CD4-positive, alpha-beta T cell (primary cell): ENCODE measurements at places on chromosomes 12 and 14. TPM values are rescaled to one million over a fixed set of nuclear protein-coding genes. Genes with fewer than 3 reads are reported as not detected.

- H3K27ac ChIP-seq, result peak within 1 kb of the TSS; percentile 22
- no peaks in the 10 kb centered on the region for H3K27me3 ChIP-seq
- peaks cover 47% of the 10 kb centered on the region for H3K4me1 ChIP-seq
- DNase-seq, result peak; percentile 54
Observed at GRCh38 chr14:68979021-68979721, at the start of gene ACTN1. TSS of gene ACTN1 (minus strand) at chr14:68979302. CDS start at chr14:68979056, 246 bp downstream.

The GUCY2C gene
- total RNA-seq, result not detected

The NANOG gene
- not detected for total RNA-seq

The FOXN4 gene
- total RNA-seq, result not detected

GRCh38 chr14:42187846-42188245 is 581.2 kb downstream of the LRFN5 start:
- no peak overlapping the region for H3K4me3 ChIP-seq
- H3K36me3 ChIP-seq, result no peaks in the 10 kb centered on the region
- no peaks in the 10 kb centered on the region for H3K27me3 ChIP-seq
- no peak overlapping the region for H3K27ac ChIP-seq

DNA sequence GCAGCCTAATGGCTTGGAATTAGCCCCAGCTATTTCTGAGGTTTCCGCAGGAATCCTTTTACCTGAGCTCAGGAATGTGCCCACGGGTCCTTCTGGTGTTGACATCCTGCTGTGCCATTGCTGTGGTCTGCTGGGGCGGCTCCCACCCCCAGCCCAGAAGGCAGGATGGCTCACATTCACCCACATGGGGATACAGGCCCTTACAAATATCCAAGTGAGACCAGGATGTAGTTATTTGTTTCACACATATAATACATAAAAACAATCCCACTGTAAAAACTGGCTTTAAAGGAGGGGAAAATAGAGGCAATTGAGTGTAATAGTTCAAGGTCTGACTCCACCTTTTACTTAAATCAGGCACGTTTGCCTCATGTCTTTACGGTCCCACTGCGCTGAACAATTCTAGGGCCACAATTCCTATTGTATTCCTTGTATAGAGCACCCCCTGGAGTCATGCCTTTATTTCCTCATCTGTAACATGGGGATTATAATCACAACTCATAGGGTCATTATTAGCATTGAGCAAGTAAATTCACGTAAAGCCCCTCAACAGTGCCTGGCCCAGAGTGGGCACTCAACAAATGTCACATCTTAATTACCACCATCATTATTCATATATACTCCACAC is 57.2 kb upstream of the FICD start:
- H3K36me3 ChIP-seq, result no peaks in the 10 kb centered on the region
- no peak overlapping the region for H3K27ac ChIP-seq
- peaks cover 10% of the 10 kb centered on the region for H3K27me3 ChIP-seq
- no peak overlapping the region for H3K4me3 ChIP-seq

- H3K27ac ChIP-seq, result no peak overlapping the region
- no peak for DNase-seq
- no peaks in the 10 kb centered on the region for H3K4me1 ChIP-seq
- no peaks in the 10 kb centered on the region for H3K36me3 ChIP-seq
Observed at GRCh38 chr12:114746297-114747011, 62.5 kb upstream of the TBX3 start.

- no peak overlapping the region for H3K27ac ChIP-seq
- DNase-seq, result no peak
- no peaks in the 10 kb centered on the region for H3K36me3 ChIP-seq
- no peaks in the 10 kb centered on the region for H3K27me3 ChIP-seq
Observed at GRCh38 chr12:24373004-24373403, 423.5 kb upstream of the SOX5 start.

GRCh38 chr12:132305560-132305966 is 23.8 kb downstream of the GALNT9 start:
- H3K27me3 ChIP-seq, result no peaks in the 10 kb centered on the region
- no peaks in the 10 kb centered on the region for H3K4me1 ChIP-seq
- DNase-seq, result no peak
- H3K36me3 ChIP-seq, result no peaks in the 10 kb centered on the region
- no peak overlapping the region for H3K4me3 ChIP-seq
- no peak overlapping the region for H3K27ac ChIP-seq

The CCDC184 gene
- 1.0 TPM for total RNA-seq

- no peak overlapping the region for H3K4me3 ChIP-seq
- peaks cover 52% of the 10 kb centered on the region for H3K36me3 ChIP-seq
- H3K27ac ChIP-seq, result no peak overlapping the region
- H3K27me3 ChIP-seq, result no peaks in the 10 kb centered on the region
- no peak for DNase-seq
Observed at GRCh38 chr14:69712599-69713088, 54.3 kb upstream of the SRSF5 start.

The SETD1B gene
- total RNA-seq, result 146 TPM

DNA sequence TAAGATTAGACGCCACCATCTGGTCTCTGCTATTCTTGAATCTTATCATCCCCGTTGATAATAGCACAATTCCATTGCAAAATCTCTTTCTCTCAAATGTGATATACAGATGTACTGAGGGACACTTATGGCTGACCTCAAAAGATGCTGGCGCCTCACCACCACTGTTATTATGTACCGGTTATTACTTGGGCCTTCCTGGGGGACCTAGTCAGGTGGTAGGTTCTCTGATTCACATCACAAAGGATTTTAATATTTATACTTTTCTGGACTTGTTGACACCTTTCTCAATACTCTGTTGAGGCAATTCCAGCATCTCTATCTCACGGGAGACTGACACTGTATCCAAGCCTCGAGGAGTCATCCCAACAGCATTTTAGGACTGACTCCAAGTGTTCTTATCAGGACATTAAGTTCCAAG is 21.3 kb upstream of the FAM234B start:
- H3K36me3 ChIP-seq, result no peaks in the 10 kb centered on the region
- H3K27me3 ChIP-seq, result peaks cover 9% of the 10 kb centered on the region
- no peak overlapping the region for H3K4me3 ChIP-seq
- no peak overlapping the region for H3K27ac ChIP-seq
- no peaks in the 10 kb centered on the region for H3K4me1 ChIP-seq

GRCh38 chr12:47216150-47216677 is 136.5 kb upstream of the AMIGO2 start:
- peak; percentile 89 for DNase-seq
- peak overlapping the region; percentile 43 for H3K27ac ChIP-seq
- H3K4me1 ChIP-seq, result peaks cover 32% of the 10 kb centered on the region
- no peaks in the 10 kb centered on the region for H3K27me3 ChIP-seq
- peak overlapping the region; percentile 71 for H3K4me3 ChIP-seq
- peaks cover 6% of the 10 kb centered on the region for H3K36me3 ChIP-seq

DNA sequence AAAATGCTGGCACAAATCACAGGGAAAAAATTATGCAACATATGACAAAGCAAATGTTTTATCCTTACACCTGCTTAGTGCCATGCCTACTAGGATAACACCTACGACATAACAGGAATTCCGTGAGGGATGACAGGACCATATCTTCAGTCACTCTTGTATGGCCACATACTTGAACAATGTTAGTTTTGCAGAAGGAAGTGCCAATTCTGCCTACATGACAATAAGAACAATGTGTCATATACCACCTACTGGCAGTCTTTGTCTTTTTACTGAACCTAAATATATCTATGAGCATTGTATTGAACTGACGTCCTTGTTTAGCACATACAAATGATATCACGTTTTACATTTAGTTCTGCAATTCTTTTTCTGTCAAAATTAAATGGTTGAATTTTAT is 234.0 kb downstream of the ADAMTS20 start:
- H3K4me1 ChIP-seq, result no peaks in the 10 kb centered on the region
- no peak for DNase-seq
- no peaks in the 10 kb centered on the region for H3K36me3 ChIP-seq
- no peak overlapping the region for H3K4me3 ChIP-seq

The TMX1 gene
- 11.0 TPM for total RNA-seq

- DNase-seq, result no peak
- peaks cover 55% of the 10 kb centered on the region for H3K4me1 ChIP-seq
- peak overlapping the region; percentile 40 for H3K4me3 ChIP-seq
- peak overlapping the region; percentile 75 for H3K27ac ChIP-seq
- no peaks in the 10 kb centered on the region for H3K36me3 ChIP-seq
Observed at GRCh38 chr12:47360771-47361388, 281.1 kb upstream of the AMIGO2 start.

DNA sequence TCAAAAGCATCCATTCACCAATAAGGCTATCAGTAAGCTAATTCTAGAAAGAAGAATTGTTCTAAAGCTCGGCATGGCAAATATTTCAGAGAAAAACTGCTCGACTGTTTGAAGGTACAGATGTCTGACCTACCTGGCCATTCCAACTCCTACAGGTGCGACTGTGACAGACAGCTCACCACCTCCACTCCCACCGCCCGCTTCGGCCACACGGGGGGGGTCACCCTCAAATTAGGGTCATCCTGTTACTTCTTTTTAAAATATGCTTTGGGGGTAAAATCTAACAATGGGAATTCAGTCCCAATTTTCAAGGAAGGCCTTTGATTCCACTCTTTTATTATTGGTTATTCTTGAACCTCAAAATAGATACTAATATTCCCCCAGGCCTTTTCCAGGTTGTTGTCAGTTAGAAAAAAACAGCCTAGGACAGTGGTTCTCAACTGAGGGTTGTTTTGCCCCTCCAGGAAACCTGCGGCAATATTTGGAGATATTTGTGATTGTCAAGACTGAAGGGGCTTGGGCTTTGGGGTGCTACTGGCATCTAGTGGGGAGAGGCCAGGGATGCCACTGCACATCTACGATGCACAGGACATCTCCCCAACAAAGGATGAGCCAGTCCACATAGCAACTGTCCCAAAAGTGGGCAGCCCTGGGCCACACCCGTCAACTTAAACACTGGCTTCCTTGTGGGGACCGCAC is 81.2 kb downstream of the BCL11B start:
- peak overlapping the region; percentile 81 for H3K27ac ChIP-seq
- peaks cover 25% of the 10 kb centered on the region for H3K36me3 ChIP-seq
- peak; percentile 60 for DNase-seq
- peaks cover 99% of the 10 kb centered on the region for H3K4me1 ChIP-seq

- no peaks in the 10 kb centered on the region for H3K36me3 ChIP-seq
- H3K27me3 ChIP-seq, result peaks cover 3% of the 10 kb centered on the region
- DNase-seq, result no peak
- H3K4me1 ChIP-seq, result no peaks in the 10 kb centered on the region
Observed at GRCh38 chr12:22743700-22744099, 118.7 kb downstream of the ETNK1 start.

- H3K4me3 ChIP-seq, result no peak overlapping the region
- no peaks in the 10 kb centered on the region for H3K36me3 ChIP-seq
- no peaks in the 10 kb centered on the region for H3K27me3 ChIP-seq
- DNase-seq, result no peak
- no peak overlapping the region for H3K27ac ChIP-seq
- H3K4me1 ChIP-seq, result no peaks in the 10 kb centered on the region
Observed at GRCh38 chr12:74624201-74624600, 86.6 kb downstream of the ATXN7L3B start.

The ACOT4 gene
- total RNA-seq, result 1.2 TPM

The ASCL1 gene
- not detected for total RNA-seq

GRCh38 chr14:20734430-20734806 is 11.3 kb upstream of the EDDM3A start:
- no peak for DNase-seq
- no peaks in the 10 kb centered on the region for H3K4me1 ChIP-seq
- H3K36me3 ChIP-seq, result no peaks in the 10 kb centered on the region

- DNase-seq, result no peak
- no peaks in the 10 kb centered on the region for H3K4me1 ChIP-seq
Observed at GRCh38 chr12:94813314-94813713, 163.0 kb upstream of the TMCC3 start.

- H3K4me1 ChIP-seq, result no peaks in the 10 kb centered on the region
- no peaks in the 10 kb centered on the region for H3K36me3 ChIP-seq
- H3K27ac ChIP-seq, result no peak overlapping the region
- no peak for DNase-seq
- H3K4me3 ChIP-seq, result no peak overlapping the region
Observed at GRCh38 chr12:71475280-71475679, 35.7 kb downstream of the LGR5 start.

The POTEG gene
- not detected for total RNA-seq

- peak overlapping the region; percentile 8 for H3K4me3 ChIP-seq
- DNase-seq, result no peak
- H3K27me3 ChIP-seq, result no peaks in the 10 kb centered on the region
- no peaks in the 10 kb centered on the region for H3K36me3 ChIP-seq
- peaks cover 89% of the 10 kb centered on the region for H3K4me1 ChIP-seq
Observed at GRCh38 chr14:92585981-92586937, 72.7 kb downstream of the RIN3 start.
